NCI-H2081 treated with DMSO at 0.1 percent for 48 hours (cell line): ENCODE measurements at places on chromosomes 6 and 20.

DNA sequence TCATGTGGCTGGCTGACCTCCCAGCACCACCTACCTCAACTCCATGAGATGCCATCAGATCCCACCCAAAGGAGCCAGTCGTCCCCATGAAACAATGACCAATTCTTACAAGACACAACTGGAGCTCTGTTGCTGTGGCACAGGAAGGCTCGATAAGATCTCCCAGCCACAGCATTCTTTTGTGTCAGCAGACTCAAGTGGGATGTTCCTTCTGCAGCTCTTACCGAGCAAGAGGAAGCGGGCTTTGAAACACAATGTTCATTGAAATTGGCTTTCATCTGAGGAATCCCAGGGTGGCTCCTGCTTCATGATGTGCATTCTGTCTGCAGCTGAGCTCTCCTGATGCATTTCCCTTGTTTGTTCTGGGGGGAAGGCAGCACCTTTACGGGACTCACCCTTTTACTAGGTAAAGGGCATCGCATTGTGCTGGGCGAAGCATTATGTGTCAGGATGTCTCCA is 222.0 kb upstream of the SGK1 start:
- DNase-seq = no peak

DNA sequence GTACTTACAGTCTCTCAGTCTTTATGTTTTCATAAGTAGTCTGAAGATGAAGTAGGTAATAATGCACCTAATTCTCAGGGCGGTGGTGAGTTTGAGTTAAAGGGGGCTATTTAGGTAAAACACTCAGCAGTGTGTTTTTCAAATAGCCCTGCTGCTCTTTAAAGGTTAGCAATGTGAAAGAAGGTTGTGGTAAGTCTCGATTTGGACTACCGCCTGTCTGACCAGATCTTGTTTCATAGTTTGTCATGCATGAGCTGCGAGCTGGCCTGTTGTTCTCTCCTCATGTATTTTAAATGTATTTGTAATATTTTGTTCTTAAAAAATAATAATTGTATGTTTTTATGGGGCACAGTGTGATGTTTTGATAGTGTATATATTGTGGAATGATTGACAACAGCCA is 340.2 kb downstream of the DHX35 start:
- DNase-seq = no peak

DNA sequence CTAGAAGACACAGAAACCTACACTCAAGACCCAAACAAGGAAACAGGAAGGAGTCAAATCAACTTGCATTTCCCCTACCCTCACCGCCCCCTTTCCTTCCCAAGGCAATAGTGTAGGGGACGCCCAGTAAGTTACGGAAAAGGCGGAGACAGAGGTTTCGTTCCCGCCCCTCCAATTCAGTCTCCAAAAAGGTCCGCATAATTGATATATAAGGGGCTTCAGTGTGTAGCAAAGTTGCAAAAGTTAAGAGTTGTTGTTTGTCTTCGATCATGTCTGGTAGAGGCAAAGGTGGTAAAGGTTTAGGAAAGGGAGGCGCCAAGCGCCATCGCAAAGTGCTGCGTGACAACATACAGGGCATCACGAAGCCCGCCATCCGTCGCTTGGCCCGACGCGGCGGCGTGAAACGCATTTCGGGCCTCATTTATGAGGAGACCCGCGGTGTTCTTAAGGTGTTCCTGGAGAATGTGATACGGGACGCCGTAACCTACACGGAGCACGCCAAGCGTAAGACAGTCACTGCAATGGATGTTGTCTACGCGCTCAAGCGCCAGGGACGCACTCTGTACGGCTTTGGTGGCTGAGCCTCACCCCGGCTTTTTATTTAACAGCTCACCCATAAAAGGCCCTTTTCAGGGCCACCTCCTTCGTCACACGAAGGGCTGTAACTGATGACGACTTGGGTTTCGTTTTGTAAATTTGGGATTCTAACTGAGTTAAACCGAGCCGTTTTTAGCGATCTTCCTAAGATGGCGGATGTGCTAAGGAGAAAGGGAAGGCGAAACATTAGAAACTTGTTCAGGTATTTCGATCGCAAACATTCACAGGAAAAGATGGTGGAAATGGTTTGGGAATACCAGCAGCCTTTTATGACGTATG is 124.6 kb upstream of the BTN3A2 start:
- no peak for DNase-seq

DNA sequence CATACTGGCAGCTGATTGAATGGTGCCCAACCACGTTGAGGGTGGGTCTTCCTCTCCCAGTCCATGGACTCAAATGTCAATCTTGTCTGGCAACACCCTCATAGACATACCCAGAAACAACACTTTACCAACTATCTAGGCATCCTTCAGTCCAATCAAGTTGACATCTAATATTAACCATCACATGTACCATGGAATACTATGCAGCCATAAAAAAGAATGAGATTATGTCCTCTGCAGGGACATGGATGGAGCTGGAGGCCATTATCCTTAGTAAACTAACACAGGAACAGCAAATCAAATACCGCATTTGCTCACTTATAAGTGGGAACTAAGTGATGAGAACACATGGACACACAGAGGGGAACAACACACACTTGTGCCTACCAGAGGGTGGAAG is 206.9 kb upstream of the RNF217 start:
- DNase-seq = no peak

DNA sequence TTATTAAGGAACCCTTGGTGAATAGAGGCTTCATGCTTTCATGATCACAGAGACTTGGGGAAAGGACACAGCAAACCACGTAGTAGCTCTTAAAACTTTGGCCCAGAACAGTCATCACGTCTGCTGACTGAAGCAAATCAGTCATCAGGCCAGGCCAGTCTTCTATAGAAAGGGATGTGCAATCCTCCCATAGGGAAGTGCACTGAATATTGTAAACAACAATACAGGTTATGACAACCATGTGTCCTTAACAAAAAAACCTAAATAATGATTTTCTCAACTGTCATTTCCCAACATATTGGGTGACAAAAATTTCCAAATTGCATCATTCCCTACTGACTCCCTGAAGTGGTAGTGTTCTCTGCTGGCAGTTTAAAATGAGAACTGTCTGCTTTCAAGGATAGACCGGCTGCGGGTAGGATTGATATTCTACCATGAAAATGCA is 388.2 kb upstream of the CITED2 start:
- DNase-seq = no peak

DNA sequence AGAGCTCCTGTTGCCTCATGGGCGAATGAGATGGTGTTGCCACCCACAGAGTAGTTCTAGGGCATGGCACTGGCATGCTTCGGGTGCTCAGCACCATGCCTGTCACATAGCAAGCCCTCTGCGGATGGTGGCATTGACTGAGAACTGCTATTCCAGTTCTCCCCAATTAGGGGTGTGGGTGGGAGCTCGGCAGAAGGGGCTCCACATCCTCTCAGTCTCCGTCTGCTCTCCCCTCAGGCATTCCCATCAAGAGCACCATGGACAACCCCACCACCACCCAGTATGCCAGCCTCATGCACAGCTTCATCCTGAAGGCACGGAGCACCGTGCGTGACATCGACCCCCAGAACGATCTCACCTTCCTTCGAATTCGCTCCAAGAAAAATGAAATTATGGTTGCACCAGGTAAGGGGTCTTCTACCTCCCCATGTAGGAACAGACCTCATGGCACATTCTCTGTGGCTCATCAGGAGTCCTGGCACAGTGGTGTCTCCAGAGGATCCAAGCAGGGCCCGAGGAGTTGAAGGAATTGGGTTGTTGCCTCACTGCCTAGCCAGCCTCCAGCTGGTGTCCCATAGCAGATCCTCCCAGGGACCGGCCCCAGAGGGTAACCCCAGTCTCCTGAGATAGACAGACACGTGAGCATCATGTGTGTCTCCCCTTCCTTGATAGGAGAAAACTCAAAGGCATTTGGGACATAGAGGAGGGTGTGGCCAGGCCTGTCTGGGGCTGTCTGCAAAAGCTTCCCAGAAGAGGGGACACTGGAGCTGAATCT is 18.4 kb downstream of the DYNLRB1 start:
- DNase-seq = no peak

GRCh38 chr6:119210596-119210995 is 132.1 kb upstream of the FAM184A start:
- DNase-seq = no peak

DNA sequence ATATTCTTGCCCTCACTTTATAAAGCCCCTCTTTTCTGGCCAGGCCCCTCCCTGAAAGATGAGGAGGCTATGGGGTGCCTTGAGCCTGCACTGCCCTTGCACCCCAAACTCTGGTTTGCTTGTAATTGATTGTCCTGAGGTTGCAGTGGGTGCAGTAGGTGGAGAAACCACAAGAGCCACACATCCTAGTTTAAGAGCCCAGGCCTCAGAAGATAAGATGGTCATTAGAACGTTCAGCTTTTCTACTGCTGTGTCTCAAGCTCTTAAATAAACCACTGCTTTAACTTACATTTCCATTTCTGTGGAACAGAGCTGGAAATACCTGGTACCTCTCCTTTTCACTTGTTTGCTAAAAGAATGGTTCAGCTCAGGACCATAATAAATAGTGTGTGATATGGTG is 9.0 kb downstream of the MRAP2 start:
- no peak for DNase-seq

GRCh38 chr20:17442588-17442987 is 88.6 kb downstream of the BFSP1 start:
- no peak for DNase-seq
